ENCODE measurements at places on chromosomes 6 and 20. TPM values are rescaled to one million over a fixed set of nuclear protein-coding genes. Genes with fewer than 3 reads are reported as not detected.

DNA sequence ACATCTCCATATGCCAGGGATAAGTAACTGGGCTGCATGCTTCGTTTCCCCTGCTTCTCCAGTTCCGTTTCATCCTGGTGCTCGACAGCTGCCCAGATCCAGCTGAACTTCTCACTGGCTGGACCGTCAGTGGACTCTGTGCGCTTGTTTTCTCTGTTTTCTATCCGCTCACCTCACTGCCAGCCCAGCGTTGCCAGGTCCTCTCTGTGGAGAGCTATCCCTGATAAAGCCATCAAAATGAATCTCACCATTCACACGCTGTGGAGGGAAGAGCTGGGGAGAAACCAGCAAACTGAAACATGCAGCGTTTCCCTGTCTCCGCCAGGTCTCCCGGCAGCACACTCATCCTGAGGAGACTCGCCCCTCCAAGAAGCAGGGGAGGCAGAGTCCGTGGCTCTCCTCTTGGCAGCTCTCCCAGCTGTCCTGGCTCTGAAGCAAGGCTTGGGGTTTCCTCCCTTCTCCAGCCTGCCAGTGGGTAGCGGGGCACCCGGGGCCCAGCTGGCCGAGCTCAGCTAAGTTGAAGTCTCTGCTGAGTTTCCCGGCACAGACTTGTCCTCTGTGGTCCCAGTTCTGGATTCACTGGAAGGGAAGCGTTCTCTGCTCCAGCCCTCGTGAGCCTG, 160.9 kb downstream of the DTNBP1 start:
- no peak for DNase-seq

SPATS1 gene
- not detected for polyA plus RNA-seq

GRCh38 chr6:156779206-156780094, 2.3 kb downstream of the ARID1B start:
- no peak for DNase-seq

DNA sequence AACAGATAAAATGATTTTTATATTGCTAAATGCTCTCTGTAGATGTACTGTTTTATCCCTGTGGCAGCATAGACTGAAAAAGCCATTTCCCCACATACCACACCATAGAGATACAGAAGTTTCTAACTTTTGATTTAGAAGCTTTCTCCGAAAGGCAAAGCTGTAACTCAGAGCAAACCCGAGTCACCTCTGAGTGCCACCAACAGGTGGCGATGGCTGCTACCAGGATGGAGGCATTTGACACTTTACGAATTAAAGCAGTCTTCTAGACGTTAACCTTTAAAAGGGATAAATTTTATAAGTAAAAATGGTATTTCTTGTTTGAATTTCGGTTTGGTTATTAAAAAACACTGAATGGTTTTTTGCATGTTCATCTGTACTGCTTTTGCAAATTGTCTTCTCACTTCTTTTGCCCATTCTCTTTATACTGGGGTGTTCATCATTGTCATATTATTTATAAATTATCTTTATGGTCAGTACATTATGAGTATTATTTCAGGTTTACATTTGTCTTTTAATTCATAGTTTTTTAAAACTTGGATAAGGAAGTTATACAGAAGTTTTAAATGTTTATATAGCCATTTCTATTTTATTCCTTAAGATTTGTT, 201.0 kb upstream of the CEP162 start:
- peak; percentile 29 for DNase-seq

ENPP5 gene
- 16.1 TPM for polyA plus RNA-seq

GRCh38 chr6:155890409-155890808, 434.8 kb upstream of the NOX3 start:
- no peak for DNase-seq

DNA sequence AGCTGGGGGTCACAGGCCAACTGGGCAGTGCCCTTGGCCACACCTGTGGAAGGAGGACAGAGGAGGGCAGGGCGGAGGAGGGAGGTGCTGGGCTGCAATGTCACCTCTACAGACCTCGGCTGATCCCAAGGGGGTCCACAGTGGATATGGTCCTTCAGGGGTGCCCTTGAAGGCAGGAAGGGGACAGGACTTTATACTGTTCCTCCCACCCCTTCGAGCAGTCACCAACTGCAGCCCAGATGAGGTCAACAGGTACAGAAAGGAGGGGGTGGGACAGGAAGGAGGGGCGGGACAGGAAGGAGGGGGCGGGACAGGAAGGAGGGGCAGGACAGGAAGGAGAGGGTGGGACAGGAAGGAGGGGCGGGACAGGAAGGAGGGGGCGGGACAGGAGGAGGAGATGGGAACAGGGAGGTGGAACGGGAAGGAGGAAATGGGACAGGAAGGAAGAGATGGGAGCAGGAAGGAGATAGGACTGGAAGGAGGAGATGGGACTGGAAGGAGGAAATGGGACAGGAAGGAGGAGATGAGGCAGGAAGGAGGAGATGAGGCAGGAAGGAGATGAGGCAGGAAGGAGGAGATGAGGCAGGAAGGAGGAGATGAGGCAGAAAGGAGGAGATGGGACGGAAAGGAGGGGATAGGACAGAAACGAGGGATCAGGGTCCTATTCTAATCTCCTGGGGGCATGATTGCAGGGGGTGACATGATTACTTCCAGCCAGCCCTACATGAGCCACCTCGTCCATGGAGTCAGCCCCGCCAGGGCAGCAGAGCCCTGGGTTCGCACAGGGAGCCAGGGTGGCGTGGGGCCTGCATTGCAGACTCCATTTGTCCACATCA, 19.4 kb upstream of the MRGBP start:
- no peak for DNase-seq
